ENCODE measurements at places on chromosomes 6 and 20.
A peak's percentile ranks its signal among the peaks of the same experiment; 100 is the strongest.

- no peak for DNase-seq
These were observed 21.9 kb upstream of the CST4 start for GRCh38 chr20:23710771-23711170.

DNA sequence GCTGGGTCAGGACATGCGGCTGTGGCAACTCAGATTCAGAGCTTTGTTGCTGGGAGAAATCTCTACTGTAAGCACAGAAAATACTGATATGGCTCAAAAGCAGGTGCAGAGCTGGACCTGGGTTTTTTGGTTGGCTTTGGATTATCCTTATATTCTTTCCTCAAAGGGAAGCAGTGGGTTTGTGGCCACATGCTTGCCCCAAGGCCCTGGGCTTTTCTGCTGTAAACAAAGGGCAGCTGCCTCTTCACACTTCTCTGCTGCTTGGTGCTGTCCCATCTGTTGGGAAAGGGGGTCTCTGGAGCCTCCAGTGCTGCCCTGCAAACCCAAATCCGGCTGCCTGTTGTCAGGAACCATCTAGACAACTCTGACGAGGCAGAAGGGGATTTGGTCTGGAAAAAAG, 52.4 kb downstream of the ANKRD6 start:
- DNase-seq, result no peak

DNA sequence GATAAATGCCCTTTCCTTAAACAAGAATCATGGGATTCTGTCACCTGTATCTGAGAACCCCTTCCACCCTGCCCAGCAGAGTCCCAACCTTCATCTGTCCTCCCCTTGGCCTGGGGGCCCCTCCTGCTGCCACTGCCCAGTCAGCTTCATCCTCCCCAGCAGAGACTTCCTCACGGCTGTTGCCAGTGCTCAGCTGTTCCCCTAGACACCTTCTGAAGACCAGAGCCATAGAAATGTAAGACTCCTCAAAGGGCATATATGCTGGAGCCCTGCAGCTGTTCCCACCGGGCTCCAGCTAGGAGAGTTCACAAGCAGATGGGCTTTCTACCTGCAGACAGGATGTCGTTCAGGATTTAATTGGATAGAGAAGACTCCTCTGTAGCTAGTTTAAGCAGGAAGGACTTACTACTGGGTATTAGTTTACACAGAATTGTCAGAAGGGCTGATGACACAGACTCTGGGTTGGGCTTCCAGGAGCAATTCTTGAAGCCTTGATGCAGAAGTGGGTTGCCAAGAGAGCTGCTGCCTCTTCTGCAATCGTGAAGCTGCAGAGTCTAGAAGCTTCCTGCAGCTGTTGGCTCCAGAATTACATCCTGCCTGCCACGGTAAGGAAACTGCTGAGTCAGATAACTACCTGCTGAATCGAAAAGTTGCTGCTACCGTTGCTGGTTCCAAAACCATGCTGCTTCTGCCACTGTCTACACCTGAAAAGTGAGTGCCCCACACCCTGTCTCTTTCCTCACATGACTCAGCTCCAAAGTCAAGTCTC, 57.1 kb upstream of the MLN start:
- no peak for DNase-seq

GRCh38 chr6:44725070-44725469, 337.6 kb downstream of the CDC5L start:
- no peak for DNase-seq

- DNase-seq, result no peak
These were observed 11.0 kb upstream of the TNFRSF6B start for GRCh38 chr20:63685269-63686026.

DNA sequence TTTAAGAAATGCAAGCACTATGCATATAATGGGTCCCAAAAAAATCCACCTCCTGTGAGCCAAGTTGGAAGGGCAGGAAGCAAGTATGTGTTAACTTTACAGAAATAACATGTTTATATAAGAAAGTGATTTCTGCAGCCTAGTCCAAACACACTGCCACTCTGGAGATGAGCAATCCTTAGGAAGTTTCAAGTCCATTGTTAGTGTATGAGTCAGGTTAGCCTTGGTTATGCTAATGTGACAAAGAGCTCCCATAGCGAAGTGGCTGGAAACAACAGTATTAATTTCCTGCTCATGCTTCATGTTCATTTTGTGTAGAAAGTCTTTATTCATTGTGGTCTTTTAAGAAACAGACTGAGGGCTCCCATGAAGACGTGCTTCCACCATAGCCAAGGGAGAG, 121.4 kb downstream of the TBXT start:
- peak; percentile 88 for DNase-seq

DNA sequence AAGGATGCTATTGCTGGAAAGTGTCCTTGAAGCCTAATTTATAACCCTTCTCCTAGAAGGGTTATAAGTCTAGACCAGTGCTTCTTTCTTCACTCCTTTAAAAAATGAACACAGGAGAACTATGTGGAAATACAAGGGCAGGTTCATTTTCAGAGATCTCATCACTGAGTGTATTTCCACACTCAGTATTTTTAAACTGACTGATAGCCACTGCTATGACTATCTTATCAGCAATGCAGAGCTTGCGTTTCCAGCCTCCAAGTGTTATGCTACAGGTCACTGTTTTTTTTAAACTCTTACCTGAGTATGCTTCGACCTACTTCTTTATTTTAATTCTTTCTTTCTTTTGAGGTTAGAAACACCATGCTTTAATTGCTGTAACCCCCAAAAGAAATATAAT, 319.1 kb downstream of the ARHGAP18 start:
- no peak for DNase-seq

DNA sequence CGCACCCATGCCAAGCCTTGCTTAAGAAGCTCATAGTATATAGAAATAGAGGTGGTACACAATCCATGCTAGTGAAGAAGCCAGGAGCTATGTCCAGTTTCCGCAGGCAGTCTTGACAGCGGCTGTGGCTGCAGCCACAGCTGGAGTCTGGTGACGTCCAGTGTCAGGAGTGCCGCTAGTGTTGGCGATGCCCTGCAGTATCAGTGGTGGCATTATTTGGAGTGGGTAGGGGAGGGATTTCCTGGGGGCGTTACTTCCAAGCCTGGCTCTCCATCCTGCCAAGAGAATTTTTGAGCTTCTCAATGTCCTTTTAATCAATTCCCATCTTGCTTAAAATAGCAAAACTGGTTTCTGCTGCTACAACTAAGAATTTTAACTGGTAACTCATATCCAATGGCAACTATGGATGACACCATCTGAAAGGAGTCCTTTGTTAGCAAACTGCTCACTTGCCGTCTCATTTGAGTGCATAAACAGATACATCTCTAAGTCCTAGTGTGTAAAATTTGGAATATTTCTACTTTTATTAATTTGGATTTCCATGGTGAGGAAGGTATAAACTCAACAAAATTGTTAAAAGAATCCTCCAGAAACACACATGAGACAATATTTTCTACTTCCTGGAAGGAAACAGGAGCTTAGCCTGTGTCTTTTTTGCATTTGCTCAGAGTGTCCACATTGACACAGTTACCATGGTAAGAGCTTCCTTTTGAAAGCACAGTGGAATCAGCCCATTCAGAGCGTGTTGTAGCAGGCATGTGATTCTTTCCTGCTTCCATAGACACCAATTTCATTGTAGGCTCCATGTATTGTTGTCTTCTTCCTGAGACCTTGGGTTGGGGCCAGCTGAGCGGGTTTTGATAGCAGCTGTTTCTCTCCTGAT, 44.6 kb upstream of the PXDC1 start:
- no peak for DNase-seq

DNA sequence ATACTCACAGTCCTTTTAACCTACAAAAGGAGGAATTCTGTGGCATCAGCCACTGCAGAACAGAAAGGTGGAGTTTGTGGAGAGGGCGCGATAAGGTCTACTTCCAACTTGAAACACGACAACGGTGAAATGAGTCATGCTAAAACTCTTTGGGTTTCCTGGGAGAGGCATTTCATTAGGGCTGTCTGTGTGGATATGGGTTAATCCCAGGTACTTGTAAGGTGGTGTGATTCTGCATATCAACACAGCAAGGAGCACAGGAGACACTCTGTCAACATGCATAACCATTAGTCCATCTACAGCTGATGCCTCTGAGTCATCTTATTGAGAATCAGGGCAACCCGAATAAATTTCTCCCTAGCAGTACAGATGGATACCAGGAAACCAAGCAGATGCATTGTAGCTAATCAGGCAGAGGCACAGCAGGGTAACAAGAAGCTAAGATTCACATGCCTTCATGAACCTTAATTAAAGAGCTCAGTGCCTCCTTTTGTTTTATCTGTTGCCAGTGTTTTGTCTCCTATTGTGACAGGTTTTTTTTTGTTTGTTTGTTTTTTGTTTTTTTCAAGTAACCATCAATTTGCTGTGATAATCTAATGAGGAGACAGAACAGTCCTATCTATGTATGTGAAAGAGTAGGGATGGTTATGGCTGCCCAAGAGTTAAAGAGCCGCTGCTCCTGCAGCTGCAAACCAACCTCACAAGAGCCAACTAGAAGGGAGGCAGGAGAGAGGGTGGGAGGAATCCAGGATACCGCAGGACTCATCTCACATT, 315.8 kb upstream of the SOX4 start:
- no peak for DNase-seq

DNA sequence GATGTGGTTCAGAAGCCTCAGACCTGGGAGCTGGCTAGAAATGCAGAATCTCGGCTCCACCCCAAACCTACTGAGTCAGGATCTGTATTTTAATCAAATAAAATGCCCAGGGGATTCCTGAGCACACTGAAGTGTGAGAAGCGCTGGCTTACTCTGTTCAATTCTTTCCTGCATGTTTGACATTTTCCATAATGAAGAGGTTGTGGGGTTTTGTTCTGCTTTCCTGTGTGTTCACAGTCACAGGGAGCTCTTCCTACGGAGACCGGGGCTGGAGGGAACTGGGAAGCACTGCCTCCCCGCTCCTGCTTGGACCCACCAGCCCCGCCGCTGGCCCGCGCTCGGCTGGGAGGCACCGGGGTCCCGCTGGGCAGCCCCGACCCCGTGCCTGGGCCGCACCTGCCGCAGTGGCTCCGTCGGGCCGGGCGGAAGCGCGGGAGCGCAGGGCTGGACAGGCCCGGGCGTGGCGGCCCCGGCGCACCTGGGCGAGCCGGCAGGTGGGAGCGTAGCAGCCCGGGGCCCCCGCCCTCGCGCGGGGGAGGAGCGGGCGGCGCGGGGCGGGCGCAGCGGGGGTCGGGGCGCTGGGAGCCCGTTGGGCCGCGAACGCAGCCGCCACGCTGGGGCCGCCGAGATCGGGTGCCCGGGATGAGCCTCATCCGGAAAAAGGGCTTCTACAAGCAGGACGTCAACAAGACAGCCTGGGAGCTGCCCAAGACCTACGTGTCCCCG, at the start of gene MAPK13:
Gene MAPK13, plus strand, starts transcription at position 573 of the 726 bp plus-strand sequence. Its CDS starts 70 bp downstream, at position 643.
- no peak for DNase-seq

DNA sequence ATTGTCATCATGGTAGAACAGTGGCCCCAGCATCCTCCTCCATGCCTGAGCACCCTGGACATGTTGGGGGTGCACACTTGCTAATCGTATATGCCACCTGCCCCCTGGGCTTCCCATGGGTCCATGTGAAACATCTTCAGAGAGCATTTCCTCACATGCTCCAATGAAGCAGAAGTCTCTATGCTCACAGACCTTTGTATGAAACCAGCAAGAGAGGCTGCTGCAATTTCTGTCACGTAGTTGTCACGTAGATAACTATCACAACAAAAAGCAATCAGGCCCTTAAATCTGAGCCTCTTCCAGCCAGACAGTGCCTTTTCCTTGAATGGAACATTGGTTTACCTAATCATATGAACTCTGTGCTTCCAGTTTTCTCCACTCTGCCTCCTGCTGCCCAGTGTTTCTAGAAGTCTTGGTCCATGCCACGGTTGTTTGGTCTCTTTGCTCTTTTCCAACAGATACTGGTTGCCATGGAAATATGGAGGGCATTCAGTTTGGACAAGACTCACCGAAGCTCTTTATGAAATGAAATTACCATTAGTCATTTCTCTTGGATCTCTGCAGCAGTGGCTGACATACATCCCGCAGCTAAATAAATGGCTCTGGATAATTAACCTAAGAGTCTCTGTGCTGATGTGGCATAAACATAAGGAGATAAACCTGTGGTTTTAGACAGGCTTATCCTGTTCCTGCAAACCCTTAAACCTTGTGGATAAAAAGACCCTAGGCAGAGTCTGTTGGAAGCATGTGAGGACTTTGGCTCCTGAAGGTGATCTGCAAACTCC, 172.8 kb upstream of the SYNDIG1 start:
- no peak for DNase-seq

DNA sequence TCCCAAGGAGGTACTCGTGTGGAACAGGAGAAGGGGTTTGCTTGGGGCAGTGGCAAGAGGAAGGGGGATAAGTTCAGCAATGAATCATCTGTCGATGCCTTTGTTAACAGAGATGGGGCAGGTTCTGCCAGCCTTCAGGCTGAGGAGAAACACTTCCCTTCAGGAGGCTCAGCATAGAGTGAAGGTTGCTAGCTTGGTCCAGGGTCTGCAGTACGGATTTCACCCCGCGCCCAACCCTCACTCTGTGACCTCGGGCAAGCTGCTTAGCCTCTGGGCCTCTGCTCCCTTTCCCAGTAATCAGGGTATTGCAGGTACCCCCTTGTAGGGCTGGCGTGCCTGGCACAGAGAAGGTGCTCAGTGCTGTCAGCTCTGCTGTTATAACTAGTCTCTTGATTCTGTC, 7.5 kb downstream of the CAPN11 start:
- DNase-seq, result no peak

DNA sequence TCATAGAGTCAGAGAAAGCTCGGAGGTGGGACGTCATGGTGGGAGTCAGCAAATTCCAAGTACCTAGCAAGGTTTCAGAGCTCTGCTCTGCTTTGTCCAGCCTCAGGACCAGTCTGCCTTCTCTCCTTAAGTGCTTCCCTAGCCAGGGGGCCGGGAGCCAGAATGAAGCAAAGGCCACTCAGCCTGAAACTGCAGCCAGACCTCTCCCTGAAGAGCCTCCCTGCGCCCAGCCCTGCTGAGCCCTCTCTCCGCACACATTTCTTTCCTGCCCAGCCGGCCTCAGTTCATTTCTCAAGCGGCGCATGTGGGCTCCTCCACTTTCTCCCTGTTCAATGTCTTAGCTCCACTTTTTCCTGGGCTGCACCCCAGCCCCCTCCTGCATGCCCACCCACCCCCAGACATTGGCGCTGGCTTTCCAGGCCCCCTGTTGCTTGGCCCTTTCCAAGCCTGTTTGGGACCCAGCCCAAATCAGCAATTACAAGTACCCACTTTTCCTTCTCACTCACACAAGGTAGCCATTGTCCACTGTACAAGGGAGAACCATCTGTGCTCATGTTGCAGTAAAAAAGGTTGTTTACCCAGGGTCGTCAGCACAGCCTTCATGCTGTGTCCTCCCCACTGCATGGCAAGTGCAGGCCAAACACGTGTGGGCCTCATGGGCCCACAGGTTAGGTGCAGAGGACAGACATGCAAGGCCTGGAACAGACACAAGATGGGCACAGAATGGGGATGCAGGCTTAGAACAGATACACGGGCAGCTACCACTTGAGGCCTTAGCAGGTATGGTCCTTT, 147.1 kb downstream of the MRPL14 start:
- no peak for DNase-seq

GRCh38 chr6:163412801-163413344, 1.6 kb upstream of the QKI start:
- DNase-seq, result peak; percentile 66

DNA sequence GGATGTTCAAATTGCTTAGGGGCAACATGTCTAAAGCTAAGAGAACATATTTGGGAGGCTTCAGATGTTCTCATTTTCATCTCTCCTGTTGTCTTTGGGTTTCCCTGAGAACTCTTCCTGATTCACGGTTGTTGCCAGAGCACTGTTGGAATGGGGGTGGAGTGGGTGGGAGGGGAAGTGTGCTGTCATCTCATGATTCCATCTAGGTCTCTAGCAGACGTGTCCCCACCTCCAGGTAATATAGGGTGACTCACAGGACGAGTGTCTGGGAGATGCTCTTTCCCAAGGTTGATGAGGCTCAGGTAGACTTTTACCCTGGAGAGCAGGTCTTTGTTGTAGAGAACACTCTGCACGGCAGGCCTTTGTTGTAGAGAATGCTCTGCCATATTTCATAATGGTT, 636.9 kb downstream of the QKI start:
- no peak for DNase-seq

Data from kidney glomerular epithelial cell (primary cell).